ENCODE measurements at places on chromosomes 5 and 9. TPM values are rescaled to one million over a fixed set of nuclear protein-coding genes. Genes with fewer than 3 reads are reported as not detected.

MACIR gene
- total RNA-seq: 11.7 TPM

SAXO1 gene
- total RNA-seq: 0.89 TPM

PAEP gene
- not detected for total RNA-seq

ARHGEF28 gene
- total RNA-seq: 10.4 TPM

PTPA gene
- total RNA-seq: 107 TPM

ZBED3 gene
- 8.1 TPM for total RNA-seq

HTR1A gene
- total RNA-seq: not detected

STPG3 gene
- total RNA-seq: not detected

C5orf52 gene
- total RNA-seq: not detected

SPINK13 gene
- total RNA-seq: not detected

MRRF gene
- 39.7 TPM for total RNA-seq

ADAMTS13 gene
- 1.2 TPM for total RNA-seq

PCDHGA9 gene
- 6.0 TPM for total RNA-seq

DNA sequence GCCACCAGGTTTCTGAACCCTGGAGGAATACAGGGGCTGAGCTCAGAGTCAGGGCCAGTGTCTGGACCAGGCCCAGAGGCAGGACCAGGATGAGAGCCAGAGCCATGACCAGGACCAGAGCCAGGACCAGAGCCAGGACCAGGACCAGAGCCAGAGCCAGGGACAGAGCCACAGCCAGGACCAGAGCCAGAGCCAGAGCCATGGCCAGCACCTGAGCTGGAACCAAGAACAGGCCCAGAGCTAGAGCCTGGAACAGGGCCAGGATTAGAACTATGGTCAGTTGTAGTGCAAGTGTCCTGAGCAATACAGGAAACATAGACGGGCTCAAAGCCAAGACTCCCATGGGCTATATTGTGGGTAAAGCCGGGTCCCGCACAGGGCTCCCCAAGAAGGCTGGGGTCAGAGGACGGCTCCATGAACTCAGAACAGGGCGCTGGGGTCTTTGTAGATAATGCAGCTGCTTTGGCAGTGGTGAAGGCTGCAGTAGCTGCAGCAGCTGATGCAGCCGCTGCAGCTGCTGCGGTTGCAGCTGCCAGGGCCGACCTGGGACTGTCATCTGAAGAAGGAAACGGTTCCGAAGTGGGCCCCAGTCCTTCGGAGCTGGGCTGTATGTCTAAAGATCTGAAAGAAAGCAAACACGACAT is 559 bp downstream of the SPAG8 start:
- no peak for DNase-seq

GRCh38 chr5:74541381-74541781 is 99.1 kb downstream of the ENC1 start:
- DNase-seq: no peak

- no peak for DNase-seq
Measured at GRCh38 chr5:160824301-160825001, 27.6 kb downstream of the ATP10B start.

DNA sequence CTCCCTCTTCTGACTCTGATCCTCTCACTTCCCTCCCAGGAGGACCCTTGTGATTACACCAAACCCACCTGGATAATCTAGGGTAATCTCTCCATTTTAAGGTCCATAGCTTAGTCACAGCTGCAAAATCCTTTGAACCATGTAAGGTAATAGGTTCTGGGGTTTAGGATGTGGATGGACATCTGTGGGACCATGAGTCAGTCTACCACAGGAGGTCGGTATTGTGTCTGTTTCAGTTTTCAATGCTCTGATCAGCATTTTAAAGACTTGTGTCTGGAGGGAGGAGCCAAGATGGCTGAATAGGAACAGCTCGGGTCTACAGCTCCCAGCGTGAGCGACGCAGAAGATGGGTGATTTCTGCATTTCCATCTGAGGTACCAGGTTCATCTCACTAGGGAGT is 112.6 kb downstream of the CAVIN4 start:
- DNase-seq: no peak

- peak; percentile 87 for DNase-seq
Measured at GRCh38 chr5:17189381-17190036, 27.9 kb upstream of the BASP1 start.

DNA sequence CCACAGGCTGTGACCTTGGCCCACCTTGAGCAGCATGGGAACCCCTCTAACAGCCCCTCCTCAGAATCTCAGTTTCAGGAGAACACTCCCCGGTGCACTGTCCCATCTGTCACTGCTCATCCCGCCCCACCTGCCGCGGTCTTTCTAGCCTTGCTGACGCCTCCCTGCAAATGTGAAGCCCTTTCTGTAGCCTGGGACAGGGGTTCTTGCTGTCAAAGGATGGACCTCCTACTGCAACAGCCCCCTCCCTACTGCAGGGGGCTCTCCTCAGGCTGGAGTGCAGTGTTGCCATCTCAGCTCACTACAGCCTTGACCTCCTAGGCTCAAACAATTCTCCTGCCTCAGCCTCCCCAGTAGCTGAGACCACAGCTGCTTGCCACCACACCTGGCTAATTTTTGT is 20.0 kb downstream of the OR2V1 start:
- no peak for DNase-seq

DNA sequence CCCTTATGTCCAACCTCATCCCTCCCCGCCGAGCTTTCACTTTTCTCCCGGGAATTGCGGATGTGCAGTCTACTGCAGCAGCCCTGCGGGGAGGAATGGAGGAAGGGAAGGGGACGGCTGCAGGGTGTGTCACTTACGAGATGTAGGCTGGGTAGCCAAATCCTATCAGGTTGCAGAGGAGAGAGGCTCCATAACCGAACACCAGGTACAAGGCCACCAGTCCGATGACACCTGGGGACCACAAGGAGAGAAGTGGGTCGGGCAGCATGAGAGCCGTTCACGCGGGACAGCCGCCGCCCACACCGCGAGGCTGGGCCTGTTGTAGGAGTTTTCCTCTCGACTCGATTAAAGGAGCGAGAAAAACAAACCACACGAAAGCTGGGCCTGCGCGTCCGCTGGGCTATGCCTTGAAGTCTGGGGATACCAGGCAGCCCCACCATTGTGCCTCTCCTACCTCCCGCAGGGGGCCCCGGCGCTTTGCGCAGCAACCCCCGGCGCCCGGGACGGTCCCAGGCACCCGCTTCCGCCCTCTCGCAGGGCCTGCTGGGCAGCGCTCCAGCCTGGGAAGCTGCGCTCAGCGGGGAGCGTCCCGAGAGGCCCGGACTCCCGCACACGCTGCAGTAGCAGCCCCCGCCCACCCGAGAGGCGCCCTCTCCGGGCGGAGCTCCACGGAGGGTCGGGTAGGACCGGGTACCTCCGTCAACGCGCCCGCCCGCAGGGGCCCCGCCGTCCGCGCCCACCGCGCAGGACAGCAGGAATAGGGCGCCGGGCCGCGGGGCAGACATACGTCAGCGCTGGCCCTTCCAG is 798 bp downstream of the REEP5 start:
- peak; percentile 94 for DNase-seq

DNA sequence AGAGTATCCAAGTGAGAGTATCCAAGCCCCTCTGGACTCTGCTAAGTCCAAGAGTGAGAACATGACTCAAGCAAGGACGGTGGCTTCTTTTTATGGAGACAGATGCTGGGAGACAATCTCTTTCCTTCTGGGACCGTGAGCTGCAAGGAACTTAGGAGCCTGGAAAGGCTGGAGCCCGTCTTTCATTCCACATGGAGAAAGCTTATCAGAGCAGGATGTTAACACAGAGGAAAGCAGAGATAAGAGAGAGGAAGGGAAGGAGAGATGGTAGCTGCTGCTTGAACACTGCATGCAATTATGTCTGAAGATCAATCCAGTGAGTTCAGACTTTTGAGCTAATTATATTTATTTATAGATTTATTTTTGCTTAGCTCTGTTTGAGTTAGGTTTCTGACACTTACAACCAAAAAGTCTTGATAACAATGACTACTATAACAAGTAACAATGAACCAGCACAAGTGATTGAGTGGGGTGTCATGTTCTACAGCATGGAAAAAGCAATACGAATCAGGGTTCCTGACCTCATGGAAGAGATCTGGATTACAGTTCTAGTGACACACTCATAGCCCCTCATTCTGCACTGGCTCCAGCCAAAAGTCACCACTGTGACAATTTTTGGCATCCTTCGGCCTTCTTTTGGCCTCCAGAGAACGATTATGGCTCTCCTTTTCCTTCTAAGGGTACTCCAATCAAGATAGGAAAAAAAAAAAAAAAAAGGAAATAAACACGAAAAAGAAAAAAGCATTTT is 71.5 kb downstream of the PRLR start:
- no peak for DNase-seq

DNA sequence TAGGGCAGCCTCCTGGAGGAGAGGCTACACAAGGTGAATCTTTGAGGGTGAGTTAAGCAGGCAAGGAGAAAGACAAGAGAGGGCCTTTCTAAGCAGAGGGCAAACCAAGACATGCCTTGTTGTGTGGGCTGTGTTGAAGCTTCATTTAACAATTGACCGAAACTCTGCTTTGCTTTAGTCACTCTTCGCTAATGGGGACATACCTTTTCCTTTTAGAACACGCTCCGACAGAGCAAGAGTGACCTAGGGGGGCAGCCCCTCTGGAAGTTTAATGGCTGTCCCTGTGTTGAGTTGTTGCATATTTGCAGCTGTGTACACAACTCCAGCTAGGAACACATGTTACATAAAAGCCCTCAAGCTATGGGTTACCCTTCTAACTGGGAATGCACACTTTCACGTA is 218.1 kb upstream of the WWC1 start:
- DNase-seq: no peak

DNA sequence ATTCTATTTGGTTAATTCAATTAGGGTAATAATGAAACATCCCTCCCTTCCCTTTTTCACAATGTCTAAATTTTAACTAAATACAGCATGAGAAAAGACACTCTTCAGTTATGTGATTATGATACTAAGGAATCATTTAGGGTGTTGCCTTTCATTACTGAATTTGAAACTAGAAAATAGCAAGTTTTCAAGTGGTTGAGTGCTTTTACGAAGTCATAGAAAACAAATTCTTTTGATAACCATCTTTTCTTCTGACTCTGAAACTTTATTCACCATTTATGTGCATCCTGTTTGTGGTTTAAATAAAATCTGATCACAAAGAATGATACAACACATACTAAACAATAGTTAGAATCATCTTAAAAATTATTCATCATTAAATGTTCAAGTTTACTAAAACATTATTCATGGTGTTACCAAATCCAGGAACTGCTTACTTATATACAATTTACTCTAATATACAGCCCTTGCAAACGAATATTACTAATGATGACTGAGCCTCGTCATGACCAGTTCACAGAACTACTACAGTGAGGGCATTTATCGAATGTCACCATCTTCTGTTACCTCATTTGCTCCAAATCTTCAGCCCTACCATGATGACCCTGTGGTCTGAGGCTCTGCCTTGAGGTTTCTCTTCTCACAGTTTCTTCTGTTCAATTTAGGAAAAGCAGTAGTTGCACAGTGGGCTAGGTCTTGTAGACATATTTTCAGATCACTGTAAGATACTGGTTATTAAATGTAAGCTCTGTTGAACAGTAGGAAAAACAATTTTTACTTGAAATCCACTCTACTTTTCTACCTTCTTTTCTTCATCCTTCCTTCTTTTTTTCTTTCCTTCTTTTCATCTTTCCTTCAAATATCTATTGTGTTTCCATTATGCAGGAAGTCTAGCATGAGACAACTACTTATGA is 18.3 kb upstream of the IL9 start:
- DNase-seq: no peak

DNA sequence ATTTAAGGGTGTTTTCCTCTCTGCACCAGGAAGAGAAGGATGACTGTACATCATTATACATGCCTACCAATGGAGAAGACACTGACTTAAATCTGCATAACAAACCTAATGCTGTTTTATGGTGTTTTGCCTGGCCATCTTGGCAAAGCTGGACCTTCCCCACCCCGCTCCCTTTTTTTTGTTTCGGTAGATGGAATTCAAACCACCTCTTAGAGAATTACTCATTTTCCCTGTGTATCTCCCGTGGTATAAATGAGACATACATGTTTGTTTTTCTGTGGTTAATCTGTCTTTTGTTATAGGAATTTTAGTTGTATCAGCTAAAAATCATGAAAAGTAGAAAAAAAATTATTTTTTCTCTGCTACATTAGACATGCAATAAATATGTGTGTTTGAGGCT is 28.8 kb downstream of the IL12B start:
- no peak for DNase-seq

DNA sequence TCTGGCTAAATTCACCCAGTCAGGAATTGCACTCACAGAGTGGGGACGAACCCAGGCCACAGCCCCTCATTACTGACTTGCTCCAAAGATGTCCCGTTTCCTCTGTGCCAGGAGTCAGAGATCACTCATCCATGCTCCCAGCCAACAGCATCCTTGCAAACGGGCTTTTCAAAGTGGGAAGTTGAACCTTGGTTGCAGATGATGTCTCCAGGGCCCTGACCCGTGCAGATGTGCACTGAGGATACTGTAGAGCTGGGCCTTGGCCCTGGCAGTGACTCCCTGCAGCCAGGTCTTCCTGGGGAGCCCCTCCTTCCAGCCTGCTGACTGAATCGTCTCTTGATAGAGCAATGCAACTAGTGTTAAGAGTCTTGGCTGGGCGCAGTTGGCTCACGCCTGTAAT is 22.3 kb downstream of the TCF7 start:
- peak; percentile 43 for DNase-seq

DNA sequence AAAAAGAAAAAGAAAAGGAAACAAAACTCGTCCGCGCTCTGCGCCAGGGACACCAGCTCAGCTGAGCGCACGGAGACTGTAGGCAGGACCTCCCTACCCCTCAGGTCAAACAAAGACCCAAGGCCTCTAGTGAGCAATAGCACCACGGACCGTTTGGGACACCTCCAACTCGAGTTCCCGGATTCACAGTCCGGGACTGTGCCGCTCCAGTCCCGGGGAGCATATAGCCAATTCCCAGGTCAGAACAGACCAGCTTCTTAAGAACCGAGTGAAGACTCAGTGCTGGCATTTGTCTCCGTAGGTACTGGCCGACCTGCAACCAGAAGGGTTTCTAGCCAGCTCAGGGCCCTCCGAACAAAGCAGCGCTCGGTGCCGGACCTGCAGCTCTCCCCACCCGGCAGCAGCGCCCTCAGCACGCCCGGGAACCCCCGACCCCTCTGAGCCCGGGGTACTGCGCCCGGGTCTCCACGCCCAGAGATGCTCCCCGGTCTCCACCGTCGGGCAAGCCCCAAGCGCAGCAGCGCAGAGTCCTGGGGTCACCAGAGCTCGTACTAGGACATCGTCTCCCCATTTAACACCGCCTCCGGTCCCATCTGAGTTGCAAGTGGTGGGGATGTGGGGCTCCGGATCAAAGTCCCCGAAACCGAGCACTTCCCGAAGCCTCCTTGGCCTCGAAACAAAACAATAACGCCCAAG is 591 bp downstream of the ABCA1 start:
- DNase-seq: peak; percentile 89

- DNase-seq: no peak
Measured at GRCh38 chr5:168883991-168884390, 304.8 kb upstream of the PANK3 start.

- peak; percentile 74 for DNase-seq
Measured at GRCh38 chr5:38808666-38809343, 37.0 kb upstream of the OSMR start.

- no peak for DNase-seq
Measured at GRCh38 chr5:35745660-35746059, 111.0 kb upstream of the IL7R start.

DNA sequence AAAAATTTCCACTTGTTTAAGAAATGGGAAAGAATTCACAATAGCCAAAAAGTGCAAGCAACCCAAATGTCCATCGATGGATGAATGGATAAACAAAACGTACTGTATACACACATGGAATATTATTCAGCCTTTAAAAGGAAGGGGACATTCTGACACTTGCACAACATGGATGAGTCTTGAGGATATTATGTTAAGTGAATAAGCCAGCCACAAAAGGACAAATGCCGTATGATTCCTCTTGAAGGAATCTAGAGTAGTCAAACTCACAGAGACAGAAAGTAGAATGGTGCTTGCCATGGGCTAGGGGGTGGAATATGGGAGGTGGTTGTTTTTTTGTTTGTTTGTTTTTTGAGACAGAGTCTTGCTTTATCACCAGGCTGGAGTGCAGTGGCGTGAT is 3.8 kb upstream of the ATP6V0E1 start:
- no peak for DNase-seq
